ENCODE measurements at places on chromosomes 1 and 21.

GRCh38 chr1:111476761-111477309 lies 3.1 kb downstream of the C1orf162 start:
- no peak for DNase-seq

- DNase-seq: no peak
Measured at GRCh38 chr1:41805771-41806471, 112.8 kb downstream of the HIVEP3 start.

DNA sequence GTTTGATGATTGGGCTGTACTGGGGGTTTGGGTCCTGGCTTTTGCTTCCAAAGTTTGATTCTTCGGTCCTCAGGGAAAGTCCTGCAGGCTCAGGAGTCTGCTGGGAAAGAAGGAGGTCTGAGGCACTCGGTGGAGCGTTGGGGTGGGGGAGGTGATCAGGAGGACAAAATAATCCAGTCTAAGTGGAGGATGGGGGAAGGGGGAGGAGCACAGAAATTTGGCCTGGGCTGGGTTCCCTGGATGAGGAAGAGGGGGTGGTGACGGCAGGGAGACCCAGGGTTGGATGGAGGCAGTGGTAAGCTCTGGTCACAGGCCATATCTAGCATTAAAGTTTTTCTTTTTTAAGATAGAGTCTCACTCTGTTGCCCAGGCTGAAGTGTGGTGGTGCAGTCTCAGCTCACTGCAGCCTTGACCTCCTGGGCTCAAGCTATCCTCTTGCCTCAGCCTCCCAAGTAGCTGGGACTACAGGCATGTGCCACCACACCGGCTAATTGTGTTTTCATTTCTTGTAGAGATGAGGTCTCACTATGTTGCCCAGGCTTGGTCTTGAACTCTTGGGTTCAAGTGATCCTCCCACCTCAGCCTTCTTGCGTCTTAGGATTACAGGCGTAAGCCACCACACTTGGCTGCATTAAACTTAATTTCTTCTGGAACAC lies 6.8 kb downstream of the SH2D2A start:
- no peak for DNase-seq

DNA sequence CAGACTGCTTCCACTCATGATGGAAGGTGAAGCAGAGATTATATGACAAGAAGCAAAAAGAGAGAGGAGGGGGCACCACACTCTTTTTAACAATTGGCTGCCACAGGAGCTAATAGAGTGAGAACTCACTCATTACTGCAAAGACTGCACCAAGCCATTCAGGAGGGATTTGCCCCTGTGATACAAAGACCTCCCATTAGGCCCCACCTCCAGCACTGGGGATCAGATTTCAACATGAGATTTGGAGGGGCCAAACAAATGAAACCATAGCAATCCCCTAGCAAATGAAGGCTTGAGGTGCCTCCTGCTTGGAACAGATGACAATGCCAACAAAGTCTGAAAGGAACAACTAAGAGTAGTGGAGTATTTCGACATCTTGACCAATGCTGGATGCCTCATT lies 122.5 kb upstream of the COA6 start:
- DNase-seq: no peak

GRCh38 chr21:45970674-45971615 lies 10.6 kb upstream of the COL6A1 start:
- peak; percentile 68 for DNase-seq

GRCh38 chr1:61400131-61400770 lies 317.9 kb downstream of the NFIA start:
- no peak for DNase-seq

- no peak for DNase-seq
Measured at GRCh38 chr1:241638099-241638682, 2.0 kb downstream of the CHML start.

GRCh38 chr1:239570878-239571277 lies 184.5 kb downstream of the CHRM3 start:
- no peak for DNase-seq

GRCh38 chr1:190579552-190580193 lies 102.0 kb upstream of the BRINP3 start:
- no peak for DNase-seq

- no peak for DNase-seq
Measured at GRCh38 chr1:40313329-40313957, 3.6 kb downstream of the COL9A2 start.

GRCh38 chr1:229209816-229210215 lies 61.1 kb upstream of the RAB4A start:
- DNase-seq: no peak

DNA sequence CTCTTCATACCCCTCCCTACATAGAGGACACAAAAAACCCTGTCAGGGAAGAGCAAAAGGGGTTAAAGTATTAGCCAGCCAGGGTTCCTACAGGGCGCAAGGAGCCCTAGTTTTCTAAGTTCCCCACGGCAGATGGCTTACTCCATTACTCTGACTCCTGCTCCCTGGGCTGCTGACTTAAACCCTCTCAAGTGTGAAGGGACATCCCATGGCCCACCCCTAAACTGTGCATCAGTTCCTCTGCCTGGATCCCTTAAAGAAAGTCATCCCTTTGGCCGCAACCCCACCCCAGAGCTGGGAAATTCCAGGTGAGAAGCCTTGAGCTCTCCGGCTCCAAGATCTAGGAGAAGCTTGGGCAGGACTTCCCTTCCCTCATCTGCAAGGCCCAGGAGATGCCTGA lies 236.0 kb downstream of the TOMM20 start:
- no peak for DNase-seq

- DNase-seq: no peak
Measured at GRCh38 chr21:25273959-25274358, 333.3 kb downstream of the MRPL39 start.

DNA sequence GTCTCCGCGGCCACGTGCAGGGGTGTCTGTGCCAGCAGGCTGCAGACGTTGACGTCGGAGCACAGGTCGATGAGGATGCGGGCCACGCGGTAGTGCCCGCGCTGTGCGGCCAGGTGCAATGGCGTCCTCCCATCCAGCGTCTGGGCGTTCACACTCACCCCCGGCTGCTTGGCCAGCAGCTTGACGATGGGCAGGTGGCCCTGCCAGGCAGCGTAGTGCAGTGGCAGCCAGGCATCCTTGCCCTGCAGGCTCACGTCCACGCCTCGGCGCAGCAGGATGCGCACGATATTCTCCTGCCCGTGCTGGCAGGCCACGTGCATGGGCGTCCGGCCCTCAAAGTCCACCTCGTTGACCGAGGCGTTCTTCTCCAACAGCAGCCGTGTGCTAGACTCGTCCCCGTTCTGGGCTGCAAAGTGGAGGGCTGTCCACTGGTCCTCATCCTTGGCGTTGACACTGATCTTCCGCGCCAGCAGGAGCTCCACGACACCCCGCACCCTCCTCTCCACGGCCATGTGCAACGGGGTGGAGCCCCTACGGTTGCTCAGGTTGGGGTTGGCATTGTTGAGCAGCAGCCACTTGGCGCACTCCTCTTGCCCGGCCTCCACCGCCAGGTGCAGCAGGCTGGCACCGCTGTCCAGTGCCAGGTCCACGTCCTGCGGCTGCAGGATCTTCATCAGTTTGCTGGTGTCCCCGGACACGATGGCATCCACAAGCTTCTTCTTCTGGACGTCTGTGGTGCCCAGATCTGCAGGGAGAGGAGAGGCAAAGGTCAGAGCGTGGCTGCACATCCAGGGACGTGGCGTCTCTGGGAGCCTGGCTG lies 25.4 kb downstream of the RIPK4 start:
- no peak for DNase-seq

GRCh38 chr1:197842646-197843045 lies 59.8 kb upstream of the C1orf53 start:
- DNase-seq: no peak

DNA sequence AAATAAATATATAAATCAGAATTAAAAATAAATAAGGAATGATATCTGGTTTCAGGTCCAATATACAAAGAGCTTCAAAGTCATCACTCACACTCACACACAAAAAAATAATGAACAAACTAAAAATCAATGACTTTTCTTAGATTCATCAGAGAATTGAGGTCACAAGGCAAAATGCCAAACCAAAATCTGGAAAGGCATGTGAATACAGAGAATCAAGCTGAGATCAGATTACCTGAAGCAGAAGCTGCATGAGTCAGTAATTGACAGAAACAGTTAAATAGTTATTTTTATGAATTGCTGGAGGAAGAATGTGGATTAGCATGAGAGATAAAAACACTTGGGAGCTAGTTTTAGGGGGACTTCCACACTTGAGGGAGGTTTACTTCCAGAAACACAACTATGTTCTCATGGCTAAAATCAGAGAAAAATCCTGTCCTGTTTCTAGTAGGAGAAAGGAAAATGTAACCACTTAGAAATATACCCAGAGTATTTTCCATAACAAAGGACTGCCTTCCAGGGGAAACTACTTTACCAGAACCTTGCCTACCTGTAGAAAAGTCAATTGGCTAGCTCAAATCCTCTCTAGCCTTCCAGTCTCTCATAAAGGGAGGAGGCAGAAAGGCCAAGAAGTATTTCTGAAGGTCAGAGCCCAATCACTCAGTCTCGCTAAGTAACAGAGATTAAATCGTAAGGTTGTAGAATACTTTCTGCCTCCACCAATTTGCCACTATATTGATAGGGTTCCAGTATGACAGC lies 536.6 kb upstream of the NR5A2 start:
- no peak for DNase-seq

GRCh38 chr21:35349376-35350080 lies 300.4 kb upstream of the RUNX1 start:
- no peak for DNase-seq

DNA sequence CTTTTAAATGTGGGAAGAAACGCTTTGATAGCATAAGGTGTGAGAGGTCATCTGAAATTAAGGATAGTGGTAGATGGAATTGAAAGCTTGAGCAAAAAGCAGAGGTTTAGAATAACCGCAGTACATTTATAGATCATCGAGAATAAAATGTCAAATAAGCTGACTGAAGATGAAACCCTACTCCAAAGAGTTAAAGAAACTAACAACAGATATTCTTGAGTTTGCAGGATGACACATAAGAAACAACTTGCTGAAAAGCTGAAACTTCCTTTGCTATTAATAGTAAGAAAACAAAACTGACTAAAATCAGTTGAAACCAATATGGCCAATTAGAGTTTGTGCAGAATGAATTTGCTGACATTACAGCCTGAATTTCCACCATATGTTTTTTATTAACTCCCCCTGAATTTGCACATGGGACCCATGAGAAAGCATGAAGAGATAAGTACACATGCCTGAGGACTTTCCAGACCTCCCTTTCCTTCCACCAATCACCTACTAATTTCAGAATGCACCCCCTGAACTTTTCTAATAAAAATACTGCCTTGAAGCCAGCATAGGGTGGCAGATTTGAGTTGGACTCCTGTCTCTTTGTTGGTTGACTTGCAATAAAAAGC lies 1.7 kb upstream of the C1orf185 start:
- no peak for DNase-seq

- DNase-seq: no peak
Measured at GRCh38 chr1:200207711-200208126, 180.2 kb downstream of the NR5A2 start.

- no peak for DNase-seq
Measured at GRCh38 chr1:189706594-189706993, 771.1 kb downstream of the BRINP3 start.

DNA sequence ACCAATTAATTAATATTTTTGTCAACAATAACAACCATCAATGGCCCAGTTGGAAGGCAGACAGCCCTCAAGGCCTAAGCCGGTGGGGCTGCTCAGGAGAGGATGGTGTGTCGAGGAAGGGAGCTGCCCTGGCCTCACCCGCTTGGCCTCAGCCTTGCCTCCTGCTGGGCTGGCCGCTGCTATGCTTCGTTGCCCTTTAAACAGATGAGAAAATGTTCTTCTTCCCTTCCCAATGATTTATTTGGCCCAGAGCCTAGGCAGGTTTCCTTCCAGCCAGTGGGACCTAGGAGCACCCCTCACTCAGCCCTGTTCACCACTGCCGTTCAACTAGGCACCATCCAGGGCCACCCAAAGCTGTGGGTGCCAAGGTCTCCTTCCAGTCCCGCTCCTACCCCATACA lies 3.1 kb upstream of the ADGRB2 start:
- no peak for DNase-seq

DNA sequence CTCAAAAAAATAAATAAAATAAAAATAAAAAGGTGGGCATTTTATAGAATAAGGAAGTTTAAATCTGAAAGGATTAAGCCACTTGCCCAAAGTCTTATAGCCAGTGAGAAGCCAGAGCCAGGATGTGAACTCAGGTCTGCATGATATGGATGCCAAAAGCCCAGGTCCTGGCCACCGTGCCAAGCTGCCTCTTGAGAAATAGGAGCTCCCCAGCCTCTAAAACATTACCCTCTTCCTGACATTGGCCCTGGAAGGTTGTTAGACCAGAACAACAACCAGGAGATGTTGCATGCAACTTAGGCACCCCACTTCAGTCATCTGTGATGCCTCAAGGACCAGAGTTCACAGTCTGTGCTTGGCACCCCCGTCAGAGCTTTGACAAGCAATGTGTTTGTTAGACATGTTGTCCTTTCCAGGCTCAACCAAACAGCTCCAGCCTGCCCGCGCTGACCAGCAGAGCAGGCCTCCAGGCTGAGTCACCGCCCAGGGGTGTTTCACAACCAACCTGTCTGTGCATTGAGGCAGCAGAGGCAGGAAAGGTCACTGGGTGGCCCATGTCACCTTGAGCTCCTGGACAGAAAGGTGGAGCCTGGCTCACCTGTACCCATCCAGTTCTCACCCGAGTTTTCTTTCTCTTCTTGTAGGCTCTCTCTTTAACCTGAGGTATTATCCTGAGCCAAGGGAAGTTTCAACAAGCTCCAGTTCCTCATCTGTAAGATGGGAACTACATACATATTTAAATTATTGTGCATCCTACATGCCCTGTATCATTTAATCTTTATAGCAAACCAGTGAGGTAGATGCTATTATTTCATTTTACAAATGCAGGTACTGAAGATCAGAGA lies 14.9 kb upstream of the MED18 start:
- no peak for DNase-seq

DNA sequence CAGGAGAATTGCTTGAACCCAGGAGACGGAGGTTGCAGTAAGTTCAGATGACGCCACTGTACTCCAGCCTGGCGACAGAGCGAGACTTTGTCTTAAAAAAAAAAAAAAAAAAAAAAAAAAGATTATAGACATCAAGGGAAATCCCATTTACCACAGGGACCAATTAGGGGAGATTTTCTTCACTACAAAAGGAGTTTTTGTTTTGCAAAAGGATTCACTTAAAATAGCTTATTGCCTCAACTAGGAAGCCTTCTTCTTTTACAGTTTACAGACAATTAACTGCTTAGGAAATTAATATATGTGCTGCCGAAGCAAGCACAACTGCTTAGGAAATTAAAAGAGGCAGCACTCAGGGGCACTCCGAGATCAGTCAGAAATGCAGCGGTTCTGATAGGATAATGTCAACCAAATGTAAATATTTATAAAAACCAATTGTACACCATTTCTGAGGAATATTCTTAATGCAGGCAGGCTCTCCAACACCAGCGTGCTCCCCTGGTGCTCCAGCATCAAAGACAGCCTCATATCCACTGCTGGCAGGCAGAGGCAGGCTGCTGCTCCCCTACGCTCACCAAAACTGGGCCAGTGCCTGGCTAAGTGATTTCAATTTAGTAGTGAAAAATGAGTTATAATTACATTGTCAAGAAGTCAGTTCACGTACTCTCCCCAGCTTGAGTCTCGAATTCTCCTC lies 107.9 kb upstream of the RAB4A start:
- DNase-seq: no peak

- no peak for DNase-seq
Measured at GRCh38 chr1:62726011-62726442, 37.8 kb upstream of the DOCK7 start.

All from progenitor cell of endocrine pancreas (in vitro differentiated cells).